ENCODE measurements at places on chromosomes 12 and 14.

- DNase-seq: no peak
Measured at GRCh38 chr12:110344657-110345056, 58.9 kb downstream of the ANAPC7 start.

DNA sequence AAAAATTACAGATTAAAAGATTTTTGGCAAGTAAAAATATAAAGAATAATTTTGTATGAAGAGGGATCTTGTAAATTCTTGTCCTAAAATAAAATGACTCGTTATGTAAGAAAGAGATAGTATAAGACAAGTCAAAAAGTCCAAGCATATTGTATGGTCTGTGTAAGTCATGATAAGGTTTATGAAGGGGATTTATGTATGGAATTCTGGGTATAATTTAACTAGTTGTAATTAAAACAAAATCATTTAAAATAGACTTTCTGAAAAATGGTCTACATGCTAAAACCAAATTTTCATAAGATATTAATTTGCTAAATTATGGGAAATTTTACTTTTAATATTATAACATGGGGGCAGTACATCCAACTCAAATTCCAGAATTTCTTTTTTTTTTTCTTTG lies 17.6 kb upstream of the PEX5 start:
- DNase-seq: no peak

DNA sequence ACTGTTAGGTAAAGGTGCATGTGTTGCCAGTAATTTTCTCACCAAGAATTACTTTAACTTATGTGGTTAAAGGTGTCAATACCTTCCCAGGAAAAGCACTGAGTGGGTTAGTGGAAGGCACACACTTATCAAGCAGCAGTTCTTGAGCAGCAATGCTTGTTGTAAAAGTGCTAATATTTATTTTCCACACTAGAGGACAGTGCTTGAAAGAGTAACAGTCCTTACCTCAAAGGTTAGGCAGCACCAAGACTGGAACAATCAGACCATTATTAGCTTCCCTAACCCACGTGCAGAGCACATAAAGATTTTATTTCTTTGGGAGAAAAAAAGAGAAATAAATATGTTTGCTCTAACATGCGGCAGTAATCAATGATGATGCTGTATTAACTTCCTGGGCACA lies 48.8 kb upstream of the KRR1 start:
- DNase-seq: no peak

DNA sequence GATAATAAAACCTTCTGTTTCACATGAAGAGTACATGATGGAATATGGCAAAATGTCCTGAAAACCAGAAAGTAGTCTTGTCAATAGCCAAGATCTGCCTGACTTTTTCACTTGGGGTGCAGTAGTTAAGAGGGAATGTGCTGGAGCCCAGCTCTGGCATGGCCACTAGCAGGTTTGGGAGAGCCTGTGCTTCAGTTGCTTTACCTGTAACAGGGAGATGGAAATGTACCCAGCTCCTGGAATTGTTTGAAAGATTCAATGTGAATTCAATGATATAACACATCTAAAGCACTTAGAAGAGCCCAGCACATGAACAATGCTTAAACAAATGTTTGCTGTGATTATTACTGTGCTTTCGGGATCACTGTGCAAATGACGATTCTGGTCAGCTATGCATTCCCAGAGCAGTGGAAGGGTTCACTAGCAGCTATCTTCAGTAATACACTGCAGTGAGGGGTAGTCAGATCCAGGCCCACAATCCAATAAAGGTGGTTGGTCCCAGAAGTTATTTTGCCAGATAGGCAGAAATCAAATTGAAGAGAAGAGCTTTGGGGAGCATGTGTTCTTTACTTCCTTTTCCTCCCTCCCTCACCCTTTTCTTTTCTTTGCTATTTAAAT lies 224.9 kb downstream of the APAF1 start:
- no peak for DNase-seq

- DNase-seq: no peak
Measured at GRCh38 chr14:76589246-76589645, 172.0 kb upstream of the VASH1 start.

DNA sequence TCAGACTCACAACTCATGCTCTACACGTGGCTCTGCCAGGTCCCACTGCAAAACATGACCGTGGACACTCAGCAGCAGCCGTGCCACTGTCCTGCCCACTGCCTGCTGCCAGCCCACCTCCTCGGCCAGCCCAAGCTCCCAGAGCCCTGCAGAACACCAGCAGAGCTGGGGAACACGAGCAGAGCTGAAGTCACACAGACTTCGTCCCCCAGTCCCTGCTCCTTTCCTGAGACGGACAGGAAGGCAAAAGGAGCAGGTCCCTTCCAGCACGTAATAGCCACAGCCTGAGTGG lies 152.1 kb downstream of the DPF3 start:
- DNase-seq: no peak

DNA sequence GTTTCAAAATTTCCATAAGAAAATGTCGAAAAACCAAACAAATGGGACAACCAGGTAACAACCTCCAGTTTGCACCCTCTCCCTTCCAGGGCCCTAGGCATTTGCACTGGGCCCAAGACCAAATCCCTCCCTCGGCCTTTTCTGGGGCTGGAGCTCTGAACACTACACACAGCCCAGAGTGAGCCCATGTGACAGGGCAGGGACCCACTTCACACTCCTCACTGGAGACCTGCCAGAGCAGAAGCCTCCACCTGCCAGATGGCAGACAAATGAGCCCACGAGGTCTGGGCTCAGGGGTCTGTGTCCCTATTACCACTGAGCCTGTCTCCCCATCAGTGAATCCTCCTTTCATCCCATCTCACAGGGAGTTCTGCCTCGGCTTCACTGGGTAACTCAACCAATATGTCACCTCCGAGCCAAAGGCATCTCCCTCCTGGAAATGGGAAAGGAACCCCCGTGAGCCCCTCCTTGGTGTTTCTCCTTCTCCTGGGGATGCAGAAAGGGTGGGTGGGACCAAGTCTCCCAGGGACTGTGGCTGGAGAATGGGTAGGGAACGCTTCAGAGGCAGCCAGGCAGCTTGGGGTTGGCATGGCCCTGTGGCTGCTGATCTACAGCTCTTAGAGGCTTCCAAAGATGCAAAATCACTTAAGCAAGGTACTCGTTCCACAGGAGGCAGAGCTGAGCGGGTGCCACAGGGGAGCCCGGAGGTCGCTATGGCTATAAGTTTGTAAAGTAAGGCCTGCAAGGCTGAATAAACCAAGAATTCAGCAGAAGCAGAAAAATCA lies 10.6 kb downstream of the VWF start:
- DNase-seq: no peak

Measured in CD4-positive, alpha-beta T cell treated with Interleukin-4 for 1 hour (primary cell).